Coronary artery (tissue), 2 donors: ENCODE measurements at places on chromosomes 4 and X.

GRCh38 chr4:12359420-12359819 lies 930.7 kb upstream of the HS3ST1 start:
- DNase-seq: no peak

- DNase-seq: no peak
These were observed 29.0 kb upstream of the C4orf50 start for GRCh38 chr4:6047130-6047673.

GRCh38 chrX:8873102-8873501 lies 71.9 kb upstream of the FAM9A start:
- DNase-seq: no peak

GRCh38 chr4:142406917-142407501 lies 439.1 kb downstream of the INPP4B start:
- DNase-seq: no peak

DNA sequence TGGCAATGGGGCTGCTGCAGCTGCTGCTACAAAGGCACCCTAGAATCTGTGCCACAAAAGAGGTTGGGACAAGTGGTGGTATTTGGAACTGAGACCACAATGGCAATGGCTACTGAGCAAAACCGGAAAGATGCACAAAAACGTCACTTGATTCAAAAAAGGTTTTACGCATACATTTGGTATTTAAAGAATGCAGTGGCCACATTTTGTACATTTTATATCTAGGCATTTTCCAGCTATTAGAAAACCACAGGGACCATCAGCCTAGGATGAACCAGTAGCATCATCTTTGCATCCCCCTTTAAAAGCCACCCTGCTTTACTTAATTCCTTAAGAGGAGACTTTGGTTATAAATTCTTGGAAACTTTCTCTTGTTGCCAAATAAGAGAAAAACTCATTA lies 104.8 kb upstream of the CXCL13 start:
- no peak for DNase-seq

GRCh38 chr4:85688055-85688740 lies 213.2 kb downstream of the ARHGAP24 start:
- no peak for DNase-seq

DNA sequence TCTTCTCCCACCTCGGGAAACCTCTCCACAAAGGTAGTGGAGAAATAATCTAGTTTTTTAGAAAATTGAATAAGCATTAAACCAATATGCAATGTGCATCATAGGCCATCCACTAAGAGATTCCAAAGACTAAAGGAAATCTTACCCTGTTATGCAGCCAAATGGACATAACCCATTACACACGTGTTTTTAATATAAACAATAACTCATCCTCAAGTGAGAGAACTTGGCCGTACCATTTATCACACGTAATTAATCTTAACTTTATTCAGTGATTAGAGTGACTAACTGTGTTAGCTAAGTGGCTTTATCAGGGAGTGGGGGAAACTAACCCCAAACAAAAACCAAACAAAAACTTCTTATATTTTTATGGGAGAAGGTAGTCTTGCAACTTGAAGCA lies 57.8 kb downstream of the AFM start:
- no peak for DNase-seq

DNA sequence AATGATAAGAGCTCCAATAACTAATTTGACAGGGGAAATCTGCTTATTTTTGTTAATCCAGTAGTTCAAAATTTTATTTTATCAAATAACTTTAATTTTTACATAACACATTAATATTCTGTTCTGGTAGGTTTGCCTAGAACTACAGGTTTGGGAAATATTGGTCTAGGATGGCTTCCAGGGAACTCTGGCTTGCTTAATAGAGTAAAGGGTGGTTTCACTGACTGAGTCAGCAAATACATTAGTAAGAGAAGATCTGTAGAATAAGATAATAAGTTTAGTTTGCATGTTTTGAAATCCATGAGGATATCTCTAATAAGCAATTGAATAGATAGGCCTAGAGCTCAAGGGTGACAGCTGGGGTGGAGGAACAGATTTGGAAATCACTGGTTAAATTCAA lies 500.7 kb downstream of the ZNF674 start:
- no peak for DNase-seq

DNA sequence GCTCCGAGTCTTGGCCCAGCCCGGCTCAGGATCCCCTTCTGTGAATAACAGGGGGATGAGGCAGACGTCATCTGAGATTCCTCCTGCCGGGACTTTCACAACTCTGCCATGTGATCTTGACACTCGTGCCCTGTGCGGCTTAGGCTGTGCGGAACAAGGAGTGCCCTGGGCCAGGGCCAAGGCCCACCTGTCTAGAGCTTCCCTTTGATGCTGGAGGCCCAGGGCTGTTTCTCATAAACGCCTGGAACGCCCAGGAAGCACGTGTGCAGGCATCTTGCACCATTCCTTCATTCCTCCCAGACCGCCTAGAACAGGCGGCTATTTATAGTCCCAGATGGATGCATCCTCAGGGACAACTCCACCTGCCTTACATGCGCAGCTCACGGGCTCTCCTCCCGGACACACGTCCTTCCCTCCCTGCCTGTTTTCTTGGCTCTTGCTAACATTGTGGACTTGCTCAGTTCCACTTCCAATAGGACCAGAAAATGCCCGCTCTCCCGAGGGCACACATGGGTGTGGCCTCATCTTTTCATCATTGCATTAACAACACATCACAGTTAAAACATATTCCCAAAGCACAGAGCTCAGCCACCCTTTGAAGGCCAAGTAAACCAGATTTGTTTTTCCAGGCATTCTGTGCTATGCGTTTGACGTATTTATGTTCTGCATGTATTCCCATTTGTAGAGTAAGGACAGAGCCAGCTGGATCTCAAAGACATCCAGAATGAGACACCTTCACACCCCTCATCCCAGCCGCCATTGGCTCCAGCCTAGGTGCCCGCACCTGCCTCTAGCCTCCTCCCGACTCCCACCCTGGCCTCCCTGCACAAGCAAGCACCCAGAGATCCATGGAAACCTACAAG lies 57.2 kb downstream of the ABLIM2 start:
- DNase-seq: no peak

DNA sequence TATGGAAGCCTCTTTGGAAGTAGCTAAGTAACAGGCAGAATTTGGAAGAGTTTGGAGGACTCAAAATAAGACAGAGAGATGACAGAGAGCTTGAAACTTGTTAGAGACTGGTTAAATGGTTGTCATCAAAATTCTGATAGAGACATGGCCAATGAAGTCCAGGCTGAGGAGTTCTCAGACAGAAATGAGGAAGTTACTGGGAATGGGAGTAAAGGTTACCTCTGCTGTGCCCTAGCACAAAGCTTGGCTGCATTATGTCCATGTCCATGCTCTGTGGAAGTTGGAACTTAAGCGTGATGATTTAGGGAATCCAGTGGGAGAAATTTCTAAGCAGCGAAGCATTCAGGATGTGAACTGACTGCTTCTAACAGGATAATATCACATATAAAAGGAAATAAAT lies 146.2 kb upstream of the NDST4 start:
- DNase-seq: no peak

DNA sequence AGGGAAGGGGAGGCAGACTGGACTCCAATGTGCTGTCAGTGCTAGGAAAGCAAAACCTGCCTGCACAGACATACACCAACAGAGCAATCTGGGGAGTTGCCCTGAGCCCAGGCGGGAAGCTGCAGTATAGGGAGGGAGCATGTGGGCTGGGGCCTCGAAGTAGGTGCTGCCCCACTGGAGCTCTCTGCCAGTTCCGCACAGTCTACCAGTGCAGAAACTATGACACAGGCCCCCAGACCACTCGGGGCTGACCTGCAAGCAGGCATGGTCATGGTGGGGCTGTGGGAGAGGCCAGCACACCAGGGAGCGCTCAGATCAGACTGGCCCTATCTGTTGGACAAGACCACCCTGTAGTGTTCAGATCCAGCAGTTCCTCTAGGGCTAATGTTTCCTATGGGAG lies 344.1 kb upstream of the TRAM1L1 start:
- DNase-seq: no peak

- no peak for DNase-seq
These were observed 51.1 kb downstream of the LEF1 start for GRCh38 chr4:108117418-108118182.

DNA sequence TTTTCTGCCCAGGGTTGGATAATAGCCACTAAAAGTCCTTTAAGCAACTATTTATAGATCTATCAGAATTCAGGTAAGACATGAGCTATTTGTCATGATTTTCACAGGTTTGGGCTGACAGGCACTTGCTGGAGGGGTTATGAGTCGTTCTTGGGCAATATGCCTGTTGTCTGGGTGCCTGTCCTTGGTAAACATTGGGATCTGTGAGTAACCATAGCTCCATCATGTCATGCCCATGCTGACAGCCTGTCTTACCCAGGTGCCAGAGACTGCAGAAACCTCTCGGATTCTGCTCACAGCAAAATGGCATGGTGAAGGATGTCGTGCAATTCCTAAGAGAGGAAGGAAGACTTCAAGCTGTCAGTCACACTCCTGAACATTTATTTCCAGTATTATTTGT lies 116.0 kb upstream of the PUDP start:
- no peak for DNase-seq

GRCh38 chr4:2248044-2248780 lies 6.3 kb upstream of the HAUS3 start:
- DNase-seq: no peak

- DNase-seq: no peak
These were observed 104.5 kb downstream of the APOOL start for GRCh38 chrX:85108165-85108564.

- no peak for DNase-seq
These were observed 23.4 kb upstream of the SEC24B start for GRCh38 chr4:109410226-109410625.

DNA sequence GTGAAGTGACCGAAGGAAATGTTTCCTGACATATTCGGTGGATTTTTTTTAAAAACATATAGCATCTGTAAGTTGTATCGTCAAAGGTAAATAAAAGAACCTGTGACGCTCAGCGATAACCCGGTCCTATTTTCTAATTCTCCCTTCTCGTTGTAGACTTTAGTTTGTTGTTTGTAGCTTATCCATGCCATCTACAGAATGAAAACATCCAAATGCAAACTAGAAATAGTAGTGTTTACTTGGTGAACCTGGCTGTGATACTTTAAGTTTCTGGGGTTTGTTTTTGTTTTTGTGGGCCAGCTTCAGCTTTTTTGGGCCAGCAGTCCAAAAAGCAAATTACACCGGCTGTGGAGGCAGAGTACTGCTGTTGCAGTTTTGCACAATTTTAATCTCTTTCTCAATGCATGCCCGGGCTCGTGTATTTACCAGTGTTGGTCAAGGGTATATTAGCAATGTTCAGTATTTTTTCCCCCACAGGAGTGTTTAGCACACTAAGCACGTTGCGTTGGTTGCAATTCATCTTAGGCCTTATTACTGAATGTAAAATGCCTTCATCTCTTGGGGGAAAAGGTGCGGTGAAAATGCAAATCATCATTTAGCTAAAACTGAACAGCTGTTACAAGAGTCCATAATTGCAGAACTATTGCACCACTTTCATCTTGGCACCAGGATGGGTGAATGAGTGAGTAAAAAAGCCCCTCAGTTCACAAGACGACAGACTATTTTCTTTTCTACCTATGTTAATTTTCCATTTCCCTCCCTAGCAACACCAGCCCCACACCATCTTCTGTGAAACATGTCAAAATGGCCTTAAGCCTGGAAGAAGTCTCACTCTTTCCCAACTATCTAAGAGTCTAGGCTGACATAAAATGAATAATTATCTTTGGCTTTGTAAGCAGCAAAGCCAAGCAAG lies 1.7 kb upstream of the CNOT6L start:
- DNase-seq: no peak

GRCh38 chrX:15177316-15177715 lies 92.6 kb downstream of the ASB9 start:
- DNase-seq: no peak

- no peak for DNase-seq
These were observed 113.7 kb upstream of the TLR3 start for GRCh38 chr4:185955151-185955770.

DNA sequence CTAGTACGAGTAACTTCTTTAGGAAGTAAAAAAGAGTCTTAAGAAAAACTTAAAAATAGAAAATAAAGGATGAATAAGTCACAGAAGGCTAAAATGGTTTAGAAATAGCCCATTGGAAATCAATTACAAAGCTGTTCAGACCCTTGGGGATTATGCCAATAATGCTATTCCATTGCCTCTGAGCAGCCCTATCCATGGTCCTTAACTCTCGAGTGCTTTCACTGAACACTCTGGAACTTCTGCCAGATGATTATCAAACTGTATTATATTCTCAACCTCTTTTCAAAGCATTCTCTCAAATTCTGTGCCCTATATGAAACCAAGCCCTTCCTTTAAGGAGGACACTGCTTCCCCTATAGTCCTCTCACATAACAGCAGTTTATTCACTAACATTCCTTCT lies 17.0 kb downstream of the SLC9B1 start:
- no peak for DNase-seq

GRCh38 chr4:109424093-109424841 lies 9.3 kb upstream of the SEC24B start:
- DNase-seq: no peak

GRCh38 chrX:5976332-5976731 lies 252.3 kb downstream of the NLGN4X start:
- no peak for DNase-seq

DNA sequence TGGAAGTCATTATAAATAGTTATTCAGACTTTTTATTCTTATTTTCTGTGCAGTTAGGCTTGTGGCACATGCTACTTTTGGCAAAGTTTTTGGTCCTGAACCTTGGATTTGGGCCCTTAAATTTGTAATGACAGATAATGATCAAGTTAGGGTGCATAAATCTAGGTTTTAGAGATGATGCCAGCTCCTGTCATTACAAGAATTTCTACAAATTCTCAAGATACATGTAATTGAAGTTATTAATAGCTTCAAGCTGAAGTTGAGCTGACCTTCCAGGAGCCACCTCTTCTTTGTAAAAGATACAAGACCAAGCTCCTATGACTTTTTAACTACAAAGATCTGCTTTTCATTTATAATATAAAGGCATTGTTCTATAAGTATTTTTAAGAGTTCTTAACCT lies 255.6 kb upstream of the UGT8 start:
- no peak for DNase-seq

GRCh38 chr4:34720571-34720970 lies 1523.7 kb downstream of the ARAP2 start:
- no peak for DNase-seq

DNA sequence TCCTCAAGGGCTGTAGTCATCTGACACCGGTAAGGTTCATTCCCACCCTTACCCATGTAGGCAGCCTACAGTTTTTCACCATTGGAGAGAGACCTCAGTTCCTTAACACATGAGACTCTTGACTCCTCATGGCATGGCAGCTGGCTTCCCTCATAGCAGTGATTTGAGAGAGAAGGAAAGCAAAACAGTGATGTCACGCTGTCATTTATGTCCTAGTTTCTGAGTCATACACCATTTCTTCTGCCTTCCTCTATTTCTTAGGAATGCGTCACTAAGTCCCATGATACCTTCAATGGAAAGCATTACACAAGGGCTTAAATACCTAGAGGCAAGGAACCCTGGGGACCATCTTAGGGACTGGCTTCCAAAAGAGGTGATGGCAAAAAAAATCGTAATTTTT lies 226.1 kb downstream of the SPCS3 start:
- no peak for DNase-seq

DNA sequence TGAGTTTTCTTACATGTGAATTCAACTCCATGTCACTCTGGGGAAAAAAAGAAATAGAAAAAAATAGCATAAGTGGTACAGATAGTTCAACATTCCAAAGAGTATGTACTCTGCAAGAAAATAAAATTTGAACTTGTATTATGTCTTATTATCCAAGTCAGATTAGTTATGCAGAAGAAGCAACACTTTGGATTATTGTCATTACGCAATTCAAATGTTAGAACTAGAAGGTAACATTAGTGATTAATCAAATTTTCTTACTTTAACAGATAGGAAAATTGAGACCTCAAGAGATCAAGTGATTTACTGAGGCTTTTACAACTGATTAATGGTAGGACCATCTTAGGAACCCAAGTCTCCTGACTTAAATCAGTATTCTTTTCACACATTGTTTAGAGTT lies 159.1 kb downstream of the STIM2 start:
- DNase-seq: no peak
